ENCODE measurements at places on chromosomes 13 and 19.

- no peak for DNase-seq
Observed at GRCh38 chr13:110597041-110597689, 18.2 kb upstream of the NAXD start.

DNA sequence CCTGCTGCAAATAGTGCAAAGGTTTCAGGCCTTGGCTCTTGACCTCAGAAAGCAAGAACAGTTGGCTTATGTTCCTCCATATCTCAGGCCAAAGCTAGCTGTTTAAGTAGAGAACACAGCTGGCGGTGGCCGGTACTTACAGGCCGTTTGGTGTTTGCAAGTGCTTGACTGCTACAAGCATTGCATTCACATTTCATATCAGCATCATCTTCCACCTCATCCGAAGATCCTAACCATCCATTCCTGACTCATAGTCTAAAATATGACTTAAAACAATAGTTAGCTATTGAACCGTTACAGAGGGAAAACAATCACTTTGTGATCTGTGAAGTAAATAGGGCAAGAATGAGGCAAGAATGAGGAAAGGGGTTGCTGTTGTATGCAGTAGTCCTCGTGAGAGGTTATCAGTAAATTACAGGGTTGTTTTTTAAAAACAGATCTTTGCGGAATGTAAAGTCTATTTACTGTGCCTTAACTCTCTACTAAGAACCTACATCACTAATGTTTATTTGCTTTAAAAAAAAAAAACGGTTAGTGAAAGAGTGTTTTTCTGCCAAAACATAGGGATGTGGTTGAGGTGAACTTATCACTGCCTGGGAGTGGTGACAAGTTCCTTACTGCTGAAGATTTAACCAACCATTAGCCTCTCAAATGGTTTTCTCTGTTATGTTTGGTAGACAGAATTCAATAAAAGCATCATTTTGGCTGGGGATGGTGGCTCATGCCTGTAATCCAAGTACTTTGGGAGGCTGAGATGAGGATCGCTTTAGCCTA lies 21.6 kb upstream of the WDR88 start:
- DNase-seq = peak; percentile 73

- no peak for DNase-seq
Observed at GRCh38 chr13:77703408-77703807, 5.9 kb downstream of the SLAIN1 start.

DNA sequence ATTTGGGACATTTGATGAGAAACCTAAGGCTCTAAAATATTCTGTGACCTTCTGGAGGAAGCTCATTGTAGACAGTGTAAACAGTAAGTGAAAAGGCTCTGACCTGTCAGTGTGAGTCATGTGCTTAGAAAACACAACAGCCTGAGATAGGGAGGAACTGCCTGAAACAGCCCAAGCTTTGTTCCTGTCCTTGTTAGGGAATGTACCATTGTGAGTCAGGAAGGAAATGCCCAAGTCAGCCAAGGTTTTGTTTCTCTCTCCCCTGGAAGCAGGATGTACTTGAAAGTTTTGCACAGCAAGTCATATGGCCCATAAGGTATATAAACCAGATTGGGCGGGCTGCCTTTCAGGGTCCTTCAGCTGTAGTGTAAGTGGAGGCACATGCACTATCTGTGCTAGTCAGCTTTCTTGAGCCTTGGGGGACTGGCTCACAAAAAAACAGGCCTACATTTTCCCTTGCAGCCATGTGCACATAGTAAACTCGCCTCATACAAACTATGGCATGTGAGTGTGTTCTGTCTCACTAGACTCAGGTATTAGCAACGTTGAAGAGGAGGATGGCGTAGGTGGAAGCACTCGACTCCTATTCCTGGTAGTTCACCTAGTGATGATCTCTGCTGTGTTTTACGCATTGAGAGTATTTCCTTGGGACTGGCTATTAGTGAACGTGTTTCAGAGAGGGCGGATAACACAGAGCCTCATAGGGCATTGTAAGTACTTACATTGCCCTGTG lies 141.2 kb upstream of the KLHL1 start:
- DNase-seq = peak; percentile 77

- DNase-seq = no peak
Observed at GRCh38 chr13:21777813-21778212, 106.9 kb downstream of the FGF9 start.

- DNase-seq = no peak
Observed at GRCh38 chr19:6847828-6848200, 39.6 kb upstream of the ADGRE1 start.

- DNase-seq = peak; percentile 9
Observed at GRCh38 chr13:28097503-28097902, 2.9 kb downstream of the FLT3 start.

- peak; percentile 96 for DNase-seq
Observed at GRCh38 chr19:14402332-14403144, 16.6 kb downstream of the DDX39A start.

DNA sequence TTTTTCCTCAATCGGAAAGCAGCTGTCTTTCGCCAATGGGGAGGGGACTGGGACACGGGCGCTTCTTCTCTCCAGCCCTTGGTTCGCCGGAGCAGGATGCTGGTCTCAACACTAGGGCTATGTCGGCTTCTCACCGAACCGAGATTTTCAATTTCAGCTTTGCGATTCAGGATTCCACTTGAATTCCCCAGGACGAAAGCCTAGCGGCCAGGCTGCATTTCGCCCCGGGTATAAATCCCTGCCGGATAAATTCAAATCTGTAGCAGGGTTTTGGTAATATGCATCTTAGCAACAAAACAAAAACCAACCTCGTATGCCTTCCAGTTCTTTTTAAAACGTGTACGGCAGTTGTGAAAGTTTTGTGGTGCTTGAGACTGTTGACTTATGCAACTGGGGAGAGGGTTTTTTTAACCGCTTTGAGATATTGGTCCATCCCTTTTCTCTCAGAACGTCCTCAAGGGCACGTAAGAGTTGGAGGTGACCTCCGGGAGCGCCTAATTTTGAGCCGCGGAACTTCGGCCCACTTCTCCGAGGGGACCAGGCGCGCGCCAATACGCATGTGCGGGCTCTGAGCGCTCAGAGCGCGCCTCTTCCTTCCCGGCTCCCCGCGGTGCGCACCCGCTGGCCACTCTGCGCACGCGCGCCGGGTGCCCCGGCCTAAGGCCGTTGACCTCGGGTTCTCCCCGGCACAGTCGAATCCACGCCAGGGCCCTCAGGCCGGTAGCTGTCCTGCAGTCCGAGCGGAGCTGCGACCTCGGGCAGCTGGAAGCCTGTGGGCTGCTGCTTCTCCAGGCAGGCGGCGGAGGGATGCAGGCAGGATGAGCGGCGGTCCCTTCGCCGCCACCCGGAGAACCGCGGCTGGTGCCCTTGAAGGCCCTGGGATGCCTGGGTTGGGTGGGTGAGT lies 7.6 kb downstream of the POU4F1 start:
- DNase-seq = no peak

DNA sequence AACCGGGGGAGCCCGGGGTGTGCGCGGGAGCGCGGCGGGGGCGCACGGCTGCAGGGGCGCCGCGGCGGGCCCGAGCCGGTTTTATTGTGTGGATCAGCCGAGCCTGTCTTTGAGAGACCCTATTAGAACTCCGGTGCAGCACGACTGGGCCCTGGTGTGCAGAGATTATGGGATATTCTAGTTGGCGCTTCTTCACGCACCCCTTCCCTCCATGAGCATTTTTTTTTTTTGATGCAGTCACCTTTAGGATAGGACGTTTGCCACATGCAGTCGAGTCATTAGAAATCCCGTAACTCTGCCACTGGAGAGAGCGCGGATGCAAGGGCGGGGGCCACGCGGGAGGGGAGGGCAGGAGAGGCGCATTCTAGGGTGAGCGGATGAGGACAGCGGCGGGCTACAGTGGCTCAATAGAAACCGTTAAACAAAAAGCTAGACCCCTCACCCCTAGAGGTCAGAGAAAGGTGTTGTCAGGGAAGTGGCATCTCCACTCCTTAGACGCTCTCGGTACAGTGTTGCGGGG lies 3.7 kb downstream of the FGF9 start:
- no peak for DNase-seq

DNA sequence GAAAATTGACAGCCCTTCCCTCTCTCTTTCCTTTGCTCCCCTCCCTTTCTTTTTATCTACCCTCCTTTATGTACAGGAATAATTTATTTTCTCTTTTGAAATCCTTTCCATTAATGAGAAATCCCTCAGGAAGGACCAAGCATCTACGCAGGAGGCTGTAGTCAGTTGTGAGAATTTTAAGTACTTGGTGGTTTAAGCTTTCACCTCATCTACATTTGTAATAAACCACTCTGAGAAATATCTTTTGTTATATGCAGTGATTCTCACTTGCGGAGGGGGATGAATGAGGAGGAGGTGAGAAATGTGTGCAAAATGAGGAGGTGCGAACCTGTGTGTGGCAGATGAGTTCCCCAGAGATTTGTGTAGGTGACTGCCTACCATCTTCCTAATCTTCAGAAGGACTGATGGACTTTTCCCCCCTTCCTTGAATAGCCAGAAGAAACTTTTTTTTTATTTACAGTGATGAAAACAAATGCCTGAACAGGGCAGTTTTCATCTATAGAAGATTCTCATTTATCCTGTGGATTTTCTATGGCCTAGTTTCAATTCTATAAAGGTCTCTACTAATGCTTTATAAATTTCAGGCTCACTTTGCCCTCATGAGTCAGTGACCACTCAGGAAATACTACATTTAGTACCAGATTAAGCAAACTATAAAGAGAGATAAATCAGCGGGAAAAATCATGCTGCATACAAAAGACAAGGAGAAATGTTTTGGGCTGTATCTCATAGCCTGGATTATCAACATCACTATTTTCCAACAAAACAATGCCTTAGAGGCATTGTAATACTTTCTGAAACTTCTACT lies 118.3 kb downstream of the LHFPL6 start:
- peak; percentile 83 for DNase-seq

DNA sequence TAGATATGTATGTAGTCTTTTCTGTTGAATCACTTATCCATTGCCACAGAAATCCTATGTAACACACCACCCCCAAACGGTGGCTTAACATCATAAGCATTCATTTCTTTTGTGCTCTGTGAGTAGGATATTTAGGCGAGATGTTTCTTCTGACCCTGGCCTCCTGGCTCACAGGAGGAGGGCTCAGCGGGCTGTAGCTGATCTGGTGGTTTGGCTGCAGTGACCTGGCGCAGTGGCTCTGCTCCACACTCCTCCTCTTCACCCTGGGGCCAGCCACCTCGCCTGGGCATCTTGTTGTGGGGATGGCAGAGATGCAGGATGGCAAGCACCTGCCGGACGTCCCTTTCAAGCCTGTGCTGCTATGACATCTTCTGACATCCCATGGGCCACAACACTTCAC lies 147.1 kb upstream of the IRS2 start:
- DNase-seq = no peak

DNA sequence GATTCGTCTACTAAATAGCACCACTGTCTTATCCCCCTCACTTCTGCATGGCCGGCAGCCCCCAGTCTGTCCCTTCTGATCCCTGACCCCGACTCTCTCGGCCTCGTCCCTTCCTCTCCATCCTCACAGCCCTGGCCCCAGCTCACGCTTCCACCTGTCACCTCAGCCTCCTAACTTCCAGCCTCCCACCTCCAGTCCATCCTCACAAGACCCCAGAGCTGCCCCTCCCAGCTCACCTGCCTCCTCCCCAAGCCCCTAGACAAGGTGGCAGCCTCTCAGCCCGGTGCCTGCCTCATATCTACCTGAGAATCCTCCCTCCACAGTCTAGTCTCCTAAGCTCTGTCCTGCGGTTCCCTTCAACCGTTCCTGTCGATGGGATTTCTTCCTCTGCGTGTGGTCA lies 10.0 kb downstream of the KCNC3 start:
- no peak for DNase-seq

DNA sequence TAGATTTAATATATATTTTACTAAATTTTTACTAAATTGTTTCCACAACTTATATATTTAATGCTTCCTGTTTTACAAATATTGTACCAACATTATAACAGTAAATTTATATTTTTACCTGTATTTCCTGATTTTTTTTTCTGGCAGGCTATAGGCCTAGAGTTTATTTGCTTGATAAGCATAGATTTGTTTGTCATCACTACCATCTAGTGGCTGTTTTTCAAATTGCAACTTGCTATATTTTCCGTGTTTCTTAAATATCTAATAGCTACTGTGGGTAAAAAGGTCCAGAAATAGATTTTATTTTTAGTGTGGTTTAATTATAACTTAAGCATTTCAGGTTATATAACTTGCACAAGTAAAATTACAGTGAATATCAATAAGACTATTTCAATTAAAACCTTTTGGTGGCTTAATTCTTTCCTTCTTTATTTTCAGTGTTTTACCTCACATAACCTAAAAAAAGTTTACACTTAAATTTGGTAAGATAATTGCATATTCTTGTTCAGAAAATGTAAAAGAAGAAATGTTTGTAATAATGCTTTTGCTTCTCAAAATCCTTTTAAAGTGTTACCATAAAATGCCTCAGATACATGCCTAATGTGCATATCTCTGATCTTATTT lies 60.6 kb downstream of the NDFIP2 start:
- peak; percentile 69 for DNase-seq

DNA sequence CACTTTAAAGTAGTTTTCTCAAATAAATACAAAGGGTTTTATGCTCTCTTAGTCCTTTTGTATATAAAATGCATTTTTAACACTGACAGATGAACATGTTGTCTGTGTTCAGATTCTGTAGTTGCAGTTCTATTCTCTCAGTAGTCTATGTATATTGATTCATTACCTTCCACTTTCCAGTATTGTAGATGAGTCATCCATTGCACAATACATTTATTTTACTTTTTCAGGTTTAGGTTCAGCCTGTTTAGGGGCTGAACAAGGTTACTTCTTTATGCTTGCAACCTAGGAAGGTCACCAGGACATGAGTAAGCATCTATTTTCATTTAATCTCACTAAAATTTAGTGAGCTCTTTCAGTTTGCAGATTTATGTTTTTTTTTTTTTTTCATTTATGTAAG lies 173.6 kb downstream of the NALCN start:
- peak; percentile 45 for DNase-seq

- DNase-seq = no peak
Observed at GRCh38 chr19:1840541-1841115, 7.7 kb downstream of the REXO1 start.

- DNase-seq = peak; percentile 37
Observed at GRCh38 chr19:1411255-1412191, 4.1 kb downstream of the DAZAP1 start.

- peak; percentile 43 for DNase-seq
Observed at GRCh38 chr13:68927387-68928026, 1180.1 kb upstream of the ATXN8OS start.

DNA sequence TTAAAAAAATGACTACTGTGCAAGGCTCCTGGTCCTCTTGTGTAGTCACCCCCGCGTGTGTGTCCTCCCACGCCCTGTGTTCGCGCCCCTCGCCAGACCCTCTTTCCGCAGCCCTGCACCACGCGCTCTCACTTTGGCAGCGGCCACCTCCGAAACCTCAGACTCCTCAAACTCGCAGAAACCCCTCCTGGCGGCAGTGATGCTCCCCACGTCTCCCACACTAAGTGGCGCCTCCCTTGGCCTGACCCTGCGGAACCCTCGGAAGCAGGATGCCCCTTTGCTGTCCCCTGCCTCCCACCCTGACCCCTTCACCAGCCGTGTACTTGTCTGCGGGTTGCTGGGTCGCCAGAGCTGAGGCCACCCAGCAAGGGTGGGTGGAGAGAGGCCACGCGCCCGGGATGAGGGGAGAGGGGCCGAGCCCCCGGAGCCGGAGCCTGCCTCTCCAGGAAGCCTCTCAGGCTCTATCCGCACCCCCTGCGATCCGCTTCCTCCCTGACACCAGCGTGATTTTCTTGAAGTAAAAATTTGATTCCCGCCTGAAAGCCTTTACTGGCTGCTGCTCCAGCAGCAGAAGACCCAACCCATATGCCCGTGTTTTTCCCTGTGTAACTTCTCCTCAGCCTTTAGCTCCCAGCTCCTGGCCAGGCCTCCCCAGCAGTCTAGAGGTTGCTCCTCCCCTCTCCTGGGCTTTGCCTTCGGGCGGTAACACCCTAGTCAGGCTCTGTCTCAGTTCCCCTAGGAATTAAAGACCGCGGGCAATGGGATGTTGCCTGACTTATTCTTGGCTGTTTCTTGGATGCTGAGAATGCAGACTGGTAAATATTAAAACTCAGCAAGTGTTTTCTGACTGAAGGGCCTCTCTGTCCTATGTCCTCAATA lies 55.2 kb downstream of the MIPEP start:
- no peak for DNase-seq
